ENCODE measurements at places on chromosomes 3 and 15.

DNA sequence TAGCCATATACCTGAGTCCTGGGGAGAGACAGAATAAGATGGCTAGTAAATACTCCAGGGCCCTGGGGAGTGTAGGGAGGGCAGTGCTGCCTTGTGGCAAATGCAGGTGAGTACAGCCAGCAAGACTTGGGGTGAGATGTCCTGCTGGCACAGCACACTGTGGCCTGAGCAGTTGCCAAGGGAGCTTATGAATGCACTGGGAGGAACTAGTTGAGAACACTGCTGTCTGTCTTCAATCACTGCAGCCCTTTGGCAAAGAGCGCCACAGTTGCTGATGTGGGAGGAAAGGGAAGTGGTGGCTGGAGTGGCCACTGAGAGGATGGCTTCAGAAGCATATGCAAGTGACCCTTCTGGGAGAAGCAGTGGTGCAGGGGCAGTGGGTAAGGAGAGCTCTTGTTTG is 264.6 kb downstream of the RORA start:
- no peak for DNase-seq

DNA sequence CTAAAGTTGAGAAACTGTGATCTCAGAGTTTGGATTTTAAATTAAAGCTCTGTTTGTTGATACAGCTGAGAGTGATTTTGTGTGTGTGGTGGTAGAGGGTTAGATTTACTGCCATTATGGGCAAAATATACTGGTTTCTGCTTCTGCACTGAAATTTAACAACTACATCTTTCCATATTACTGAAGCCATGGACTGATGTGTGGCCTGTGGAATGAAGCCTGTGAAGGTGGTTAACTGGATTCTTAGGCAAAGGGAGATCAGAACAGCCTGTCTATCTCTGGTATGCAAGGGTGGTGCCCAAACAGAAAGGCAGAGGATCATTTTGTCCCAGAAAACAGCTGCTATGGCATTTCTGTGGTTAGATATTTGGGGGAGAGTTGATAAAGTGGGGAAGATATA is 297.3 kb upstream of the THBS1 start:
- DNase-seq, result no peak

GRCh38 chr3:133842158-133842557 is 36.5 kb downstream of the SRPRB start:
- DNase-seq, result no peak

GRCh38 chr15:88613074-88613944 is 7.8 kb upstream of the AEN start:
- DNase-seq, result no peak

DNA sequence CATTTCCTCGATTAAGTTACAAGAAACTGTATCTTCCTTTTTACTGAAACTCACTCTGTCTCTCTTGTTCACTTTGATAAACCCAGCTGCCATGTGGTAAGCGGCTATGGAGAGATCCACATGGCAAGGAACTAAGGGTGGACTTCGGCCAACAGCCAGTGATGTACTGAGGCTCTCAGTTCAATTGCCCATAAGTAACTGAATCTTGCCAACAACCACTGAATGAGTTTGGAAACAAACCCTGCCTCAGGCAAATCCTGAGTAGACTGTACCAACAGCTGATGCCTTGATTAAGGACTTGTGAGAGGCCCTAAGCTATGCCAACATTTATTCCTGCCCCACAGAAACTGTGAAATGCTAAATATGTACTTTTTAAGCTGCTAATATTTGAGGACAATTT is 433.5 kb downstream of the PLOD2 start:
- no peak for DNase-seq

DNA sequence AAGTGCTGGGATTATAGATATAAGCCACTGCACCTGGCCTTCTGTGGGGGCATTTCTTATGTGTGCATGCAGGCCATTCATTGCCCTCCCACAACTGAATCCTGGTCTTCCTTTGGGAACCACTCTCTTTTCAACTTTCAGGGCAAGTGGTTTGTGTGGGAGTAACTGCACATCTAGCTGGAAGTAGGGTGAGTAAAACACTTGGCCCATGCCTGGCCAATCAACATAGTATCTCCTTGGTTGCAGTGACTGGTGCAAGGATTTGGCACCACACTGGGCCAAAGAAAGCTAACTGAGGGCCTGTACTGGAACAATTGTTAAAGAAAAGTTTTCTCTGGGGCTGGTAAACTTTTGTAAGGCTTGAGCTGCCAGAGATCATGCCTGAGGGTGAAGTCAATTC is 189.2 kb upstream of the FEZF2 start:
- no peak for DNase-seq

- no peak for DNase-seq
Observed at GRCh38 chr15:80090879-80091503, 31.5 kb downstream of the ZFAND6 start.

- no peak for DNase-seq
Observed at GRCh38 chr3:57948781-57949242, 59.4 kb upstream of the FLNB start.

GRCh38 chr3:112319516-112320276 is 13.3 kb upstream of the CD200 start:
- no peak for DNase-seq

DNA sequence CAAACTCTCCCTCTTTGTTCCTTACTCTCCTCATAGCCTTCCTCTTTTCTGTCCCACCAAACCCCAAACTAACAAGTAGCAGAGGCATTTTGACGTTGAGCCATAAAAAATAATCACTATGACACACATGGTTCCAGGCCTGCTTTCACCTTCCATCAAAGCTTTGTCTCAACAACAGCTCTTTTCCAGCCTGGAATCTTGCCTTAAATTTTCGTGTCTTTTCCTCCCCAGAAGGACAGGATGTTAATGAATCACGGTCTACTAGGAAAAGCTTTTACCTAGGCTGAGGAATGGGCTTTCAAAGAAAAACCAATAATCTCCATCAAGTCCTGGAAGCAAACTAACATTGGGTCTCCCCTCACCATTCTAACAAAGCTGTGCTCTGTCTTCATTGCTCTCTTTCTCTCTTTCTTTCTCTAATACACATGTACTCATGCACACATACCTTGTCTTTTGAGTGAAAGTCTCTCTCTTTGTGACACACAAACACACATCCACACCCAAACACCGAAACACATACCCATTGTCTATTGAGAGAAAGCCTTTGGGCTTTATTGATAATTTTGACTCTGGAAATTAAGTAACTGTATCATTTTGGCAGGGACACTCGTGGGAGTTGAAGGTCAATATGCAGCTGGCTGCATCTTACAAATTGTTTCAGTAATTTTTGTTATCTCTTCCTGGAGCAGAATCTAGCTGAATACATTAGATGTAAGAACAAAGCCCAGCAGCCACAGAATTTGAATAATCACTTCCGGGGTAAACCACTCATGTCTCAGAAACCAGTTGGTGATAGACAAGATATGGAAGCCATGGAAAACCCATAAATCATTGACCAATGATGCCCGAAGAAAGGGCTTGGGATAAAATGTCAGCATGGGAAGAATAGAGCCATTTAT is 107.4 kb upstream of the SLC4A7 start:
- DNase-seq, result no peak

GRCh38 chr3:37026851-37027250 is 33.5 kb downstream of the MLH1 start:
- DNase-seq, result no peak

DNA sequence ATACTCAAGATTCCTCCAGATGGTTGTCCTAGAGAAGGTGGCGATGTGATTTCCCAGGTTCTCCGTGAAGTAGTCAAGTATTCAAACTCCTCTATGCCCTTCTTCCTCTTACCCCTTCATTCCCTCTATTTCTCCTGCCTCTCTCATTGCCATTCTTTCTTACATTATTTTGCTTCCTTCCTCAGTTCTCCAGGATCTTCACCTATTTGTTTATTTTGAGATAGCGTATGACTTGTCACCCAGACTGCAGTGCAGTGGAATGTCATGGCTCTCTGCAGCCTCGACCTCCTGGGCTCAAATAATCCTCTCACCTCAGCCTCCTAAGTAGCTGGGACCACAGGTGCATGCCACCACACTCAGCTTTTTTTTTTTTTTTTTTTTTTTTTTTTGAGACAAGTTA is 1.8 kb upstream of the ITPKA start:
- no peak for DNase-seq

- no peak for DNase-seq
Observed at GRCh38 chr3:187447737-187448136, 79.6 kb downstream of the RTP4 start.

- DNase-seq, result no peak
Observed at GRCh38 chr3:141798448-141798845, 35.2 kb downstream of the GRK7 start.

DNA sequence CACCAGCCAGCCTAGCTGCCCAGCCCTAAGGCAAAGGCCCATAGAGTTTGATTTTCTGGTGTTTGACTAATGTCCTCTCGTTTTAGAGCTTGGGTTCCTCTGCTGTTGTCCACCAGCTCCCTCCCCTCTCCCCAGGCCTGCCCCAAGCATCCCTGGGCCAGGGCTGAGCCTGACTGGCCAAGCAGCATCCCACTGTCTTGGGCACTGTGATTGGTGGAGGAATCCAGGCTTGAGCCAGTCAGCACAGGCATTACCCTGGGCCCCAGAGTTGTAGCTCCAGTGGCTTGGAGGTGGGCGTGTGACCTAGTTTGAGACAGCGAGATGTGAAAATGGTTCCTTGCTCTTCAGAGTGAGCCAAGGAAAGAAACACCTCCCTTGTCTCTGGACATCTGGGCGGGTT is 155.3 kb upstream of the MEF2A start:
- no peak for DNase-seq

- no peak for DNase-seq
Observed at GRCh38 chr3:71262364-71263265, 320.9 kb downstream of the FOXP1 start.
